Stimulated activated CD4-positive, alpha-beta T cell treated with anti-CD3 and anti-CD28 coated beads, Interleukin-2, amount 100 ng/mL, for 4 hours (primary cell): ENCODE measurements at places on chromosomes 3 and 15.

GRCh38 chr3:176935194-176935888 is 261.9 kb downstream of the TBL1XR1 start:
- DNase-seq = no peak

DNA sequence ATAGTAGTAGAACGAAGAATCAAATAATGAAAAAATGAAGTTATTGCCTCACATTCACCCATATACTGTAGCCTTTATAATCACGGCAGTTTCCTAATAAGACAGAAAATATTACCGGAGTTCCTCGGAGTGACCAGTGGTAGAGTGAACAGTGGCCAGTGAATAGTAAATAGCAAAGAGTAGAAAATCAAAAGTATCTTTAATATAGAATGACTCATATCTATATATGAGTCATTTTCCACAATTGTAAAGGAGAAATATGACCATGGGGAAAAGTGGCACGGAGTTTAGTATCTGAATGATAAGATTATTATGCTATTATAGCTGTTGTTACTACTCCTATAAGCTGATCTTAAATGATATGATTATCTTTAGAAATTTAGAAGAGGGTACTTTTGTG is 38.5 kb downstream of the ZBTB20 start:
- no peak for DNase-seq

GRCh38 chr3:184339001-184339400 is 1.6 kb downstream of the FAM131A start:
- DNase-seq = no peak

- DNase-seq = no peak
These were observed 11.0 kb downstream of the VILL start for GRCh38 chr3:38001456-38002081.

DNA sequence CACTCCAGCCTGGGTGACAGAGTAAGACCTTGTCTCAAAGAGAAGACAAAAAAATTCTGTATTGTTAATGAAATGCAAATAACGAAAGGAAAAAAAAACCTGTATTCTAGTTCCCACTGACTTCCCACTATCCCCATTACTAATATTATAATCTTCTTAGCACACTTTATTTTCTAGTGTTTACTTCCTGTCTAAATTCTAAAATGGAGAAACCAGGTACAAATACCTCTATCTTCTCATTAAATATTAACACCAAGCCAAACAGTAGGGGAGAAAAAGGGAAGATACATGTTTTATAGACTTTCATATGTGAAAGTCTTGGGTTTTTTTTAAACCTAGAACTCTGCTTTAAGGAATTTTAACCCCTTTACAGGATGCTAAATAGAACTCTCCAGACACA is 55.3 kb upstream of the PLXND1 start:
- DNase-seq = no peak
